ENCODE measurements at places on chromosomes 11 and 22.

DNA sequence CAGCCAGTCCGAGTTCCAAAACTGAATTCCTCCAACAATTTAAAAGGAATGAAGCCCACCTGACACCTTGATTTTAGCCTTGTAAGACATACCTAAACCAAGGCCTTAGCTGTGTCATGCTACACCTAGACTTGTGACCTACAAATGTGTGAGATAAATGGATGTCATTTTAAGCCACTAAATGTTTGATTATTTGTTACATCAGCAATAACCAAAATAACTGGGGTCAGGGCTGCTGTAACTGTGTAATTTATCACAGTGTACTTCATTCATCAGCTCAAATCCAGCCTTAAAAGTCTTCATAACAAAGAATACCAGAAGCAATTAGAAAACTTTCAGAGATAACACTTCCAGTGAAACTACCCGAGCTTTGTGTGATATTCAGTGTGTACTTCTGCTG, 673.0 kb upstream of the ANO3 start:
- no peak for DNase-seq

- no peak for DNase-seq
Observed at GRCh38 chr11:121566279-121567168, 113.8 kb upstream of the SORL1-AS1 start.

GRCh38 chr11:12526789-12527188, 147.4 kb upstream of the TEAD1 start:
- no peak for DNase-seq

DNA sequence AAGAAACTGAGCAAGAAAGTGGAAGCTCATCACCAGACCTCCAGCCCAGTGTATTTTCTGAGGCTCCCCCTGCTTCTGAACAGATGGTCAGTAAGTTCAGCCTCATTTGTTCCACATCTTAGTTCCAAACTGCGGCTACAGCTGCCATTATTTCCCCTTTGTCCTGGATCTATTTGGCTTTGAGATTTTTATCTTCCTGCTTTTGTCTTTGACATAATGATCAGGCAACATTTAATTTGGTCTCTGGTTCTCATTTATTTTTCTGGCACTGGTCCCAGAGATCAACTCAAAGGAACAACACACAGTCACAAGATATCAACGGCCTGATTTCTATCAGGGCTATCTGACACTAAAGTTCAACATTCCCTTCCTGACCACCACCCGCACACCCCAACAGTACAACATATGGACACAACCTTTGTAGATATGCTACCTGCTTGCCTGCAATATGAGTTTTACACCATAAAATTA, 137.5 kb downstream of the FAM76B start:
- DNase-seq: no peak

GRCh38 chr11:93757924-93758865, 16.7 kb downstream of the C11orf54 start:
- DNase-seq: no peak

DNA sequence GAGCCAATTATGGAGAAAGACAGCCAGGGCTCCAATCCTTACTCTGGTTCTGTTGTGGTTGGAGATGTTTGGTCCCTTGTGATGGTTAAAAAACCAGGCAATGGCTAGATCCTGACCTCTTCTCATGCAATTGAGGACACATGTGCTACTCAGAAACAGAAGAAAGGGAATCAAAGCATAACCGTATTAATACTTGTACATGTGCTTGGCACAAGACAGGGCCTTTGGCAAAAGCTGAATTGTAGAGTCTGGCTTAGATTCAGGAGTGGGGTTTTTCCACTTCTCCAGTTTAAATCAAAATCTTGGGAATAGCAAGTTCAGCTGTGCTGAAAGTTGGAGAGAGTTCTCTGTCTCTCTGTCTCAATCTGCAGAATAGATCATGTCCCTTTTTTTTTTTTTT, 80.1 kb upstream of the E2F8 start:
- no peak for DNase-seq

DNA sequence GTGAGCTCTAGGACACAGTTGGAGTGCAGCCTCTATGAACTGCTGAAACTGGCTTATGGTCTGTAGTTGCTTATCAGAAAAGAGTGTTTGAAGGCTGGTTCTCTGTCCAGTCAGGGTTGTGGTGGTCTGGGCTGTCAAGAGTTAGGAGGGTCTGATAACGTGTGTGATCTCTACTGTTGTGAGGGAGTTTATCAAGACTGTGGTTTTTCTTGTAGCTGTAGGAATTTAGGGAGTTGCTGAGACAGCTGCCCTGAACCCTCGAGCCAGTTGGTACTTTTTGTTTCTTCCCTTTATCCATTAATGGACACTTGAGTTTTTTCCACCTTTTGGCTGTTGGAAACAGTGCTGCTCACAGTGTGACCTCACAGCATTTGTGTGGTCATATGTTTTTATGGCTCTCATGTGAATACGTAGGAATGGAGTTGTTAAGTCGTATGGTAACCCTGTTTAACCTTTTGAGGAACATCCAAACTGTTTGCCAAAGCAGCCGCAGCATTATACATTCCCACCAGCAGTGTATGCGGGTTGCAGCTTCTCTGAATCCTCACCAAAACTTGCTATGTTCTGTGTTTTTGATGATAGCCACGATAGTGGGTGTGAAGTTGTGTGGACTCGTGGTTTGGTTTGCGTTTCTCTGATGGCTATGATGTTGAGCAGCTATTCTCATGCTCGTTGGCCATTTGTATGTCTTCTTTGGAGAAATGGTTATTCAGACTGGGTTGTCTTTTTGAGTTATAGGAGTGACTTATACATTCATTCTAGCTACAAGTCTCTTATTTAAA, 20.9 kb upstream of the DGCR8 start:
- no peak for DNase-seq

DNA sequence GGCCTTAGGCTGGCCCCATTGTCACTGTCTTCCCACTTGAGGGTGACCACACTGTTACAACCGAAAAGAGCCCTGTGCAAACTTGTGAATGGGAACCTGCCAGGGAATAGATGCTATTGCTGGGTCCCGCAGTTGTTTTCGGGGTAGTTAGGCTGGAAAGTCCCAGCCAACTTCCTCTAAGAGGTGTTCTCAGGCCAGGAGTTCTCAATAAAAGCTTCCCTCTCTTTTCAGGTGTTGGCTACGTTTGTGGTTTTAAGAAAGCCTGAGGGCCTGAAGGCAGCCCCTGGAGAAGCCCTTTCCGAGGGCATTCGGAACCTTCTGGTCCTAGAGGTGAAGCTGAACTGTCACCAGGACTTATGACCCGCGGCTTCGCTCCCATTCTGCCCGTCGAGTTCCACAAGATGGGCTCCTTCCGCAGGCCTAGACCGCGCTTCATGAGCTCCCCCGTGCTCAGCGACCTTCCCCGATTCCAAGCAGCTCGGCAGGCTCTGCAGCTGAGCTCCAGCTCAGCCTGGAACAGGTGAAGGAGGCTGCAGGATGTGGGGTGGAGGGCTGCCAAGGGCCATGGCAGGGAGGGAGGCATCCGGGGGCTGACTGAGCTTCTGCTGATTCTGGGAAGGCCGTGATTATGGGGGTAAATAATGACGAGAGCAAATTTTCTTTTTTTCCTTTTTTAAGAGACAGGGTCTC, 104.8 kb downstream of the PRR5L start:
- DNase-seq: no peak

DNA sequence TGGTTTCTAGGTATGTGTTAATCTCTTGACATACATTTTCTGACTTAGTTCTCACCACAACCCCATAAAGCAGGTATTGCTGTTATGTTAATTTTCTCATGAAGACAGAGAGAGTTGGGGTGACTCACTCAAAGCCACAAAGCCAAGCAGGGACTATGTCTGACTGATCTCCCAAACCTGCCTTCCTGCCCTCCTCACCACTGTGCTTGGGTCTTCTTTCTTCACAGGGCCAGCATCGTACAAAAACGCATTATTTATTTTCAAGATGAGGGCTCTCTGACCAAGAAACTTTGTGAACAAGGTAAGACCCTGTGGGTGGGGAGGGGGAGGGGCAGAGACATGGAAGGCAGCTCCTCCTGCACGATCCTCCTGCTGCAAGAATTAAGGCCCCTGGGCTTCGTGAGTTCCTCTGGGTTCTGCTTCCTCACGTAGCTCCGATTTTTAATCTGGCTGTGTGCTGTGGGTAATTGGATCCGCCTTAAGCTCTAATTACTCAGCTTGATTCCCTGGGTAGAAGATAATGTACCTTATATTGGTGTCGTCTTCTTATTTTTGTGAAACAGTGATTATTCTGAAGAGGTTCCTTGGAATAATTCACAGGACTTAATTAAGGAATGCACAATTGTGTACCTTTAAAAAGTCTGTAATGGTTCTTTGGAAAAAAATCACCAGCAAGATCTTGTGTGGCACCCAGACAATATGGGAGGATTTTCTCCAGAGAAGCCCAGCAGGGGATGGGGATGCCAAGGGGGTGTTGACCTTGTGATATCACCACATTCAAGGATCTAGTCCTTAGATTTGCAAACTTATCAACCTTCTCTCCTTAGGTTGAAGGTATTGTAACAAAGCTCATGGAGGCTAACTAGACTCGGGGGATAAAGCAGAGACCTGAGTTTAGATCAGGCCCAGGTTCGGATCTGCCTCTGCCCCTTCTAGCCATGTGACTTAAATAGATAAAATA, 112.9 kb downstream of the SPON1 start:
- DNase-seq: no peak

- DNase-seq: no peak
Observed at GRCh38 chr22:48886604-48887393, 940.9 kb downstream of the BRD1 start.

DNA sequence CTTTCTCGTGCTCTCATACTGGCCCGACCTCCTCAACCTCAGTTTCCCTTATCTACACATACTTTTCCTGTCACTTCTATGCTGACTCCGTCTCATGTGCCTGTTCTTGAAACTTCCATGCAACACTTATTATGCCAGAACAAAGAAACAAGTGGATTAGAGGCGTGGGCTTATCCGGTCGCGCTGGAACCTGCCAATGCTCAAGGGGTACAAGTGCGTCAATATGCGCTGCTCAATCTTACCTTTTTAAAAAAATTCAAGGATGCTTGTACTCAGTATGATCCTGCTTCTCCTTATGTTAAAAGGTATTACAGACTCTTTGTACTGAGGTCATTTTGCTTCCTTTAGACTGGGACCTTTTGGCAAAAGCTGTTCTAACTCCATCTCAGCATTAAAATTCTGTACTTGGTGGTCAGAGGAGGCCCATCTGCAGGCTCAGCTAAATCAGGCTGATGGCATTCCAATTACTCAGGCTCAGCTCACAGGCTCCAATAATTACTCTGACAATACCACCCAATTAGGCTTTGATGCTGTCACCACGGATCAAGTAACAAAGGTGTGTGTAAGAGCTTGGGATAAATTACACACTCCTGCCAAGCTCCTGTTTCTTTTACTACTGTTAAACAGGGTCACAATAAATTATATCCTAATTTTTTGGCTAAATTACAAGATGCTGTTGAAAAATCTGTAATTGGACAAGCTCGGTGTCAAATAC, 26.3 kb upstream of the ALDH3B2 start:
- DNase-seq: no peak

DNA sequence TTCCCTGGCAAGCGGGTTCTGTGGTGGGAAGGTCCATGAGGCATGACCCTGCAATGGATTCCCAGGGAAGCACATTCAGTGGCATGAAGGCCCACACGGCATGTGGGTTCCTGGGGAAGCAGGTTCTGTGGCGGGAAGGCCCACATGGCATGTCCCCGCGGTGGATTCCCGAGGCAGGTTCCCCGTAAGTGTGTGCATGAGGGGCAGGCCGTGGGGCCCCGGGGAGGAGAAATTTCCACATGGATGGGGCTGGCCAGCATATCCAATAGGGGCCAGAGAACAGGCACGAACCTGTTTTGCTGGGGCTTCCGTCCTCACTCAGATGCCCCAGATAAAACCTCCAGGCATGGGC, 83.7 kb downstream of the PHF21B start:
- no peak for DNase-seq

- DNase-seq: no peak
Observed at GRCh38 chr11:42012271-42012670, 552.8 kb upstream of the LRRC4C start.

GRCh38 chr22:50058906-50059880, 1.1 kb upstream of the TTLL8 start:
- DNase-seq: peak; percentile 54

DNA sequence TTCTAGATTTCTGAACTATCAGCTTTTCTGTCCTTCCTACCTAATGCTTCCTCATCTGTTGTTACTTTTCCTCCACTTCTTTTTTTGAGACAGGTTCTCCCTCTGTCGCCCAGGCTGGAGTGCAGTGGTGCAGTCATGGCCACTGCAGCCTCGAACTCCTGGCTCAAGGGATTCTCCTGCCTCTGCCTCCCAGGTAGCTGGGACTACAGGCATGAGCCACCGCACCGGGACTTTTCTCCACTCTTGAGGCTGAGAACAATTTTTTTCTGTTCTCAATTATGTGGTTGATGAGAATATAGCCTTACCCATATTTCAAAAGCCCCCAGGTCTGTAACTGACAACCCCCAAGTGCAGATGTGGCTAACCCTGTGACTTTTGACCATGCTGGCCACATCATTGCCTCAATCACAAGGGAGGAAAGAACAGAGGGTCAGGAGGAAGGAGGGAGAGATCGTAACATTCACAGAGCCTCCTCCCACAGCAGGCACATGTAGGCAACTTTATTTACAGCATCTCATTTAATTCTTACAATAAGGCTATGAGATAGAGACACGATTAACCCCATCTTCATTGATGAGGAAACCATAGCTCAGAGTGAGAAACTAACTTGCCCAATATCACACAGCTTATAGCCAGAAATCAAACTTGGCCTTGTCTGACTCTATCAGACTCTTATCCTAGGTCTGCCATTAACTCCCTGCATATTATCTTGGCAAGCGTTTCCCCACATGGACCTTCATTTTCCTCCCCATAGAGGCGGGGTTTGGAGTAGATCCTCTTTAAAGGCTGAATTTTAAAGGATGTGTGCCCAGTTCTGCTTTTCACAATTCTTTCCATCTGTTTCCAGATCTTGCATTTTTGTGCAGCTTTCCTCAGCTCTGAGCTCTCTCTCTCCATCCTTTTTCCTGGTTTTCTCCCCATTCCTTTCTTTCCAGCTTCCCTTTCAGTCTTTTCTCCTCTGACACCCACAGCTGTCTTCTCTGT, 9.6 kb downstream of the POU2F3 start:
- no peak for DNase-seq

- no peak for DNase-seq
Observed at GRCh38 chr22:30421695-30422480, 3.7 kb upstream of the MTFP1 start.

DNA sequence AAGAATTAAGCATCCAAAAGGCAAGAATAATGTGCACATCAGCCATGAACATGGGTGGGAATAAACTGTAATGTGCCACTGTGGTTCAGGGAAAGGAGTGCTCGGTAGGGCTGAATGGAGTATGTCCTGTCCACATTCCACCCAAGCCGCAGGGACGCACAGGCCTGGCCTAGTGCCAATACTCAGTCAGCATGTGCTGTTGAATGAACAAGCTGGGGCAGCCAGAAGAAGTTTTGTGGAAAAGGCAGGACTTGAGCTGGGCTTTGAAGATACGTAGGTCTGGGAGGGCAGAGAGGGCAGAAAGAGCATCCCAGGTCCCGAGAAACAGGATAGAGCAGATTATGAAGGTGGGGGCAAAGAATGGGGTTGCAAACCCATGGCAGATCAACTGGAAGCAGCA, 60.0 kb upstream of the PLET1 start:
- DNase-seq: no peak

All from HEK293T (cell line).